Stimulated activated memory B cell treated with anti-CD40 and anti-IgM and Interleukin-4, amounts not matched to agents 10 μg/mL and 1 μg/mL and 100 μg/mL, for 72 hours (primary cell): ENCODE measurements at places on chromosomes 3 and 15.
A peak's percentile ranks its signal among the peaks of the same experiment; 100 is the strongest.

GRCh38 chr3:27194861-27195483, 174.2 kb downstream of the NEK10 start:
- no peak for ATAC-seq

GRCh38 chr15:33395321-33395720, 84.6 kb downstream of the RYR3 start:
- ATAC-seq: no peak

DNA sequence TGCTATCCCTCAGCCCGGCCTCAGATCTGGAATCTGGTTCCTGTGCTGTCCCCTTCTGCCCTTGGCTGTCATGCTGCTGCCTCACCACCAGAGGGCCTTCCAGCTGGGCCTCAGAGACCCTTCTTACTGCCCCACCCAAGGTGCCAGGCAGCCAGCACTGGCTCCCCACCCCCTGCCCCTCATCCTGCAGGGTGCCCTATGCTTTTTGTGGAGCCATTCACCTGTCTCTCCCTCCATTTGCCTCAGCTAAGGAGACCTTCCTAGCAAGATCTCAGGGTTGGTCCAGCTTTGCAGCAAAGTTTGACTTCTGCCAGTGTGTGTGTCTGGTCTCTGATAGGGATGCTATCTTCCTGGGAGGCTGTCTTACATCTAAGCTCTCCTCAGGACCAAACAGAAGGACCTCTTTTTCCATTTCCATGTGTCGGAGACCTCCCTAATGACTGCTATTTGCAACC, 1.9 kb upstream of the VWA5B2 start:
- no peak for ATAC-seq

DNA sequence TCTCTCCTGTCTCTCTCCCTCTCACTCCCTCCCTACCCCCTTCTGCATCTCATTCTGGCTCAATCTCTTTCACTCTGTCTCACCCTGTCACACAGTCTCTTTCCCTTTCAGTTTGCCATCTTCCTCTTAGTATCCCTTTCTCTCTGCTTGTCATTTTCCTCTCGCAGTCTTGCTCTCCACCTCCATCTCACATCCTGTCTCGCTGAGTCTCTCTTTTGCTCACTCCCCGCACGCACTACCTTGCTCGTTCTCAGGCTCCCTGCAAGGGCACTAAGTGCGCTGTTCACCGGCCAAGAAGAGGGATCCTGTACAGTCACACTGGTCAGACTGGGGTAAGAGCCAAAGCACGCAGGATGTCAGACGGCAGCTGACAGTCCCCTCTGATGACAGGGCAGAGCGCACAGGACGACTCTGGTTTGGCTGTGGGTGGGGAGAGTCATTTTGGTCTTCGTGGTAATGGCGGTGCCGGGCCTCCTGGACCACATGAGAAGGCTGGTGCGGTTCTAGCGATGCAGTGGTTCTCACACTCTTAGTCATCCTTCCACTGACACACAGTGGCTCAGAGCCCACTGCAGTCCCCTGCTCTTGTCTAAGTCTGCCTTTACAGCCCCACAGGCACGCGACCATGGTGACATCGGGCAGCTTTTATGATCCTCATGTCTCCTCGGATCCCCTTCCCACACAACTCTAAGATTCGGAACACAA, 356.8 kb downstream of the FOXP1 start:
- ATAC-seq: peak; percentile 94

- no peak for ATAC-seq
Observed at GRCh38 chr15:70083418-70083817, 14.3 kb downstream of the TLE3 start.
